Fibroblast of skin of right quadriceps (primary cell): ENCODE measurements at places on chromosomes 4 and X.

DNA sequence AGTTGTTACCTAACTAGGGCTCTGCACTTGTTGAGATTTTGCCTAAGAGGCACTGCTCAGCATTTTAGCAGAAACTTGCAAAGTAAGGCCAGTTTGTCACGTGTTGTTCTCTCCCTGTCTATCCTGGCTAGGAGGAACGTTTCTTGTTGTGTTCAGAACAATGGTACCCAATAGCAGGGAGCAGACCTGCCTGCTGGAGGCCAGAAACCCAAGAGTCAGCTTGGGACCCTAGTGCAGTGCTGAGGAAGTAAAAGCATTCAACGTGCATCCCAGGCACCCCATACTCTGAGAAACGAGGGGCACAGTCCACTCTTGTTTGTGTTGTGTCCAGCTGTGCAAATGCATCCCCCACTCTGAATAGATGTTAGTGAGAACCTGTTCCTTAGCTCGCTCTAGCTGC, 42.4 kb downstream of the SOD3 start:
- DNase-seq, result no peak

GRCh38 chr4:144645102-144645630, 790 bp upstream of the HHIP start:
- DNase-seq, result no peak

GRCh38 chr4:2696423-2696822, 59.7 kb downstream of the TNIP2 start:
- DNase-seq, result no peak

DNA sequence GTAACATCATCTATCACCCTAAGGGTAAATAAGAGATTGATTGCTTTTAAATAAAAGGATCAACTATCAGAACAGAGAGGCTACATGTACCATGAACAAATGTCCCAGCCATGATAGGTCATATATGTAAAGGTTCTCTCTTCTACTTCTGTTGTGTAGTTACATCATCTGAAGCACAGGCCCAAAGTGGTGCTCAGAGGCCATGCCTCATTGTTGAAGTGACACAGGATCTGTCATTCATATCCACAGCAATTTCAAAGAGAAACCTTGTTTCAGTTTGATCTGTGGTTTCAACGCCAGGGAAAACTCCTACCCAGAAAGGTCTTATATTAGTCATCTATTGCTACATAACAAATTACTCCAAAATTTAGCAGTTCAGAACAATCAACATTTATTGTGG, 269.2 kb upstream of the MAOA start:
- DNase-seq, result no peak

- peak; percentile 66 for DNase-seq
These were observed 34.6 kb upstream of the SORBS2 start for GRCh38 chr4:185846505-185847150.

DNA sequence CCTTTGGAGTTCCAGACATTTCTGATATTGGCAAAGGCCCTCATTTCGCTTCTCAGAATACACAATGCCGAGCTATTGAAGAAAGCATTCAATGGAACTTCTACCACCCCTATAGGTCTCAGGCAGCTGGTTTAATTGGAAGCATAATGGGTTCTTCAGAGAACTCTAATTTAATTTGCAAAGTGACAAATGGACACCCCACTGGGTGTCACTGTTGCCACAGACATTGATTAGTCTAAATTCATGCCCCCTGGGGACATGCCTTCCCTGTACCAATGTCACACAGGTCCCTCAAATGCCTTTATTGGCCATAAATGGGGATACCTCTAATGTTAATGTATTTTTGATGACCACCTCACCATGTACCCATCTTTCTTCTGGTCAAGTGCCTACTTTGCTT, 22.9 kb upstream of the TMEM255A start:
- no peak for DNase-seq

GRCh38 chr4:8549352-8549931, 30.8 kb upstream of the GPR78 start:
- no peak for DNase-seq

GRCh38 chr4:35052546-35052945, 1191.8 kb downstream of the ARAP2 start:
- no peak for DNase-seq
